ENCODE measurements at places on chromosomes 4 and X.

DNA sequence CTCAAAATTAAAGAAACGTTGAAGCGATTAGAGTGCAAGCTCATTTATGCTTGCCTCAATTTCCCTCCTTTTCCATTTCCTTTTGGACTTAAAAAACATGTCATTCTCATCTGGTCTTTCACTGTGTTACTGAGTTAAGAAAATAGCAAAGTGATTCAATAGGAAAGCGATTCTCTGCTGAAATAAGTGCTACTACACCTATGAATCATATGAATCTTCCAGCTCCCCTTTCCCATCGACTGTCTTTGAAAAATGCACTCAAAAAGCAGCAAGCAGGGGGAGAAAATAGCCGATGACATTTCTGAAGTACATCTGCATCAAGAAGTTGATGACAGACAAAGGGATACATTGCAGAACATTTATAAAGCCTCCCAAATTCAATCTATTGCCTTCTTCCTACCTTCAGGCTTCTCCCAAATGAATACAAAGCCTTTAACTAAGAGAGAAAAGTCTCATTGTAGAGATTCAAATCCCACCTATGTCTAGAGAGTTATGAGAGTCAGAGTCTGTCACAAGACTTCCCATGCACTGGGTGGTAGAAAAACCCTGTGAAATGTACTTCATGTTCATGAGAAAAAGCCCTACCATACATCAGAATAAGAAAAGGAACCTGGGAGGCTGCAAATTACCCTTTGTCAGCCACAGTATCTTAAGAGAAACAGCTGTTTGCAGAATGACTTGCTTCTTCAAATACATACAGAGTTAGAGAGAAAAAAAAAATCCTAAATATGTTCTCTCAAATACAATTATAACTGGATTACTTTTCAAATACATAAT, 78.9 kb downstream of the MBNL3 start:
- H3K27me3 ChIP-seq, result no peaks in the 10 kb centered on the region
- no peaks in the 10 kb centered on the region for H3K36me3 ChIP-seq
- H3K27ac ChIP-seq, result no peak overlapping the region
- no peak for DNase-seq

GRCh38 chr4:37528166-37528885, 157.8 kb downstream of the RELL1 start:
- H3K4me1 ChIP-seq, result no peaks in the 10 kb centered on the region
- no peak overlapping the region for H3K27ac ChIP-seq
- H3K27me3 ChIP-seq, result no peaks in the 10 kb centered on the region
- no peak overlapping the region for H3K4me3 ChIP-seq
- no peaks in the 10 kb centered on the region for H3K36me3 ChIP-seq

- H3K4me3 ChIP-seq, result no peak overlapping the region
- H3K27ac ChIP-seq, result no peak overlapping the region
- DNase-seq, result no peak
- no peaks in the 10 kb centered on the region for H3K36me3 ChIP-seq
- no peaks in the 10 kb centered on the region for H3K27me3 ChIP-seq
- H3K4me1 ChIP-seq, result peaks cover 8% of the 10 kb centered on the region
These were observed 120.8 kb downstream of the SMIM20 start for GRCh38 chr4:26034849-26035248.

GRCh38 chr4:22650771-22651170, 42.0 kb upstream of the GBA3 start:
- no peak overlapping the region for H3K4me3 ChIP-seq
- H3K27me3 ChIP-seq, result no peaks in the 10 kb centered on the region
- no peaks in the 10 kb centered on the region for H3K4me1 ChIP-seq
- no peaks in the 10 kb centered on the region for H3K36me3 ChIP-seq
- no peak overlapping the region for H3K27ac ChIP-seq

DNA sequence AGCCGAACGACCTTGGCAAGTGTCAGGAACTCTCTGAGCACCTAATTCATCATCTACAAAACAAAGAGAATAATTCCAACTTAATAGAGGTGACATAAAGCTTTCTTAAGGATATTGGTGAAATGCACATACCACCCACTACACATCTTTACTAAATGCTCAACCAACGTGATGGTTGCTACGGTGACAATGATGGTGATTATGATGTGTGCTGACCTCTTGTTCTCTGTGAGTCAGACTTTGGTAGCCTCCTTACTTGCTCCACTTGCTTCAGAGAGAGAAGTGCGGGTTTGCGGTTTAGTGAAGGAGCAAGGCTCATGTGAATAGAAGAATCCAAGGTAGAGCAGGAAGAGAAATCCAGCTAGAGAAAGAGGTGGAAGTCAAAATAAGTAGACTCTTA, 52.8 kb upstream of the CLNK start:
- no peak overlapping the region for H3K4me3 ChIP-seq
- H3K4me1 ChIP-seq, result no peaks in the 10 kb centered on the region
- no peaks in the 10 kb centered on the region for H3K27me3 ChIP-seq

DNA sequence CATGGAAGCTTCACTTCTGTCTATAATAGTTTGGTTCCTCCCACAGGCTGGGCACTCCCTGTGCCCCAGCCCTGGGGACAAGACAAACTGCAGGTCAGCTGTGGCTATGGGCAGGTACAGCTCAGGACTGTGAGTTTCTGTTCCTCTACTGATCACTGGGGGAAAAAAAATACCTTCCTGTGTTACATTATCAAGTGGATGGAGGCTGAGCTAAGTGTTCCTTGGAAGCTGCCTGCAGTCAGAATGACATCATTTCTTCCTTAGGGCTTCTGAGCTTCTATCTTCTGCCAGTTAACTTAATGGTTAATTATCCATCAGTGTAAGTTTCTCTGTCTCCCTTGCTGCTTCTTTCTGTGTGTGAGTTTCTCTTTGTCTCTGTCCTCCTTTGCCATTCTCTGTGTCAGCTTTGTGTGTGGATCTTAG, 4.6 kb downstream of the RAB33A start:
- no peak overlapping the region for H3K4me3 ChIP-seq
- no peak for DNase-seq
- no peaks in the 10 kb centered on the region for H3K27me3 ChIP-seq
- peaks cover 28% of the 10 kb centered on the region for H3K4me1 ChIP-seq
- H3K36me3 ChIP-seq, result no peaks in the 10 kb centered on the region
- no peak overlapping the region for H3K27ac ChIP-seq
